ENCODE measurements at places on chromosomes 4 and X.

GRCh38 chr4:139247241-139247640 is 32.8 kb downstream of the MGARP start:
- no peak for DNase-seq

DNA sequence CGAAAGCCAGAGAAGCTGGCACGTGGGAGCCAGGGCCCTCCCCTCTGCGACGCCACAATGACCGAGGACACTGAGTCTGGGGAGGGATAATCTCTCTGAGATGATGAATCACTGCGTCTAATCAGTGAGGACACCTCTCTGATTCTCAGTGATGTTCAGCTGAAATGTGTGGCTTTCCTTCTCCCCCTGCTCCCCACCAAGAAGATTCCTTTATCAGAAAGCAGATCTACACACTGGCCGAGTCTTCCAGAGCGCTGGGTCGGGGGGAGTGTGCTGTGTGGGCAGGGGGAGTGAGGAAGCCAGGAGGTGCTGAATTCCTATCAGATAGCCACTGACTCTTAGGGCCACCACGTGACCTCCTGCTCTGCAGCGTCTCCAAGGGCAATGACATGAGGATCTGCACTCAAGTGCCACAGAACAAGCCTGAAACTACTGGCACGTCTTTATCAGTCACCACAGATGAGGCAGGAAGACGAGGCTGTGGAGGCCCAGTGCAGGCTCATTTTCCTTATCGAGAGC is 89.2 kb downstream of the GATB start:
- DNase-seq, result peak; percentile 71

GRCh38 chr4:76562161-76562560 is 127.1 kb downstream of the SHROOM3 start:
- no peak for DNase-seq

DNA sequence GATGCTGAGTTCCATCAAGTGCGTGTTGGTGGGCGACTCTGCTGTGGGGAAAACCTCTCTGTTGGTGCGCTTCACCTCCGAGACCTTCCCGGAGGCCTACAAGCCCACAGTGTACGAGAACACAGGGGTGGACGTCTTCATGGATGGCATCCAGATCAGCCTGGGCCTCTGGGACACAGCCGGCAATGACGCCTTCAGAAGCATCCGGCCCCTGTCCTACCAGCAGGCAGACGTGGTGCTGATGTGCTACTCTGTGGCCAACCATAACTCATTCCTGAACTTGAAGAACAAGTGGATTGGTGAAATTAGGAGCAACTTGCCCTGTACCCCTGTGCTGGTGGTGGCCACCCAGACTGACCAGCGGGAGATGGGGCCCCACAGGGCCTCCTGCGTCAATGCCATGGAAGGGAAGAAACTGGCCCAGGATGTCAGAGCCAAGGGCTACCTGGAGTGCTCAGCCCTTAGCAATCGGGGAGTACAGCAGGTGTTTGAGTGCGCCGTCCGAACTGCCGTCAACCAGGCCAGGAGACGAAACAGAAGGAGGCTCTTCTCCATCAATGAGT is 46.6 kb downstream of the RHOH start:
- DNase-seq, result no peak

DNA sequence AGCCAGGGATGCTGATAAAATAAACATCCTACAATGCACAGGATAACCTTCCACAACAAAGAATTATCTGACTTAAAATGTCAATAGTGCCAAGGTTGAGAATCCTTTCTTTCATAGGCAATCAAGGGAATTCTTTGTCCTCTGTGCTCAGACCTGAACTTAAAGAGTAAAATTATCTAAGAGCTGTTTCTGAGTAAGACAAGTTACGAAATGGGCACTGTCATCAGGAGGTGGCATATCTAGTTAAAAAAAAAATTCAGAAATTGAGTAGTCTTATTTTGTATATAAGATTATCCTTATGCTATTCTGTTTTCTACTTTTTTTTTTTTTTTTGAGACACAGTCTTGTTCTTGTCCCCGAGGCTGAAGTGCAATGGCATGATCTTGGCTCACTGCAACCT is 3.3 kb upstream of the RAB33B start:
- DNase-seq, result no peak

DNA sequence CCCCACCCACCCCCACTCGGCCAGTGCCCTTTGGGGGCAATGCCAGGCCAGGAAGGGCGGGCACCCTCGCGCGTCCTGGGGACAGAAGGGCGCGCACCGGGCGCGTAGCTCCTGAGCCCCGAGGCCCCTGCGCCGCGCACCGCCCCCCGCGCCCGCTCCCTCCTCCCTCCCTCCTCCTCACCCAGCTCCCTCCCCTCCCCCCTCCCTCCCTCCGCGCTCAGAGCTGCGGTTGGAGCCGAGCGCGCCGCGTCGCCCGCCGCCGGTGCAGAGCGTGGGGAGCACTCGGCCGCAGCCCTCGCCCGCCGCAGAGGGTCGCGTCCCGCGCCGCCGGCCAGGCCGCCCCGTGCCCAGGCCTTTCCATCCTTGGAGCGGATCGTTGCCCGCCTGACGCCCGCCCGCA is at the start of gene ATP2B3:
ATP2B3 (plus strand) TSS at position 220 of the 400 bp plus-strand sequence. CDS start 18,606 bp downstream, outside the sequence.
- DNase-seq, result peak; percentile 30

GRCh38 chr4:1210241-1210841 is 38.0 kb upstream of the SPON2 start:
- no peak for DNase-seq

DNA sequence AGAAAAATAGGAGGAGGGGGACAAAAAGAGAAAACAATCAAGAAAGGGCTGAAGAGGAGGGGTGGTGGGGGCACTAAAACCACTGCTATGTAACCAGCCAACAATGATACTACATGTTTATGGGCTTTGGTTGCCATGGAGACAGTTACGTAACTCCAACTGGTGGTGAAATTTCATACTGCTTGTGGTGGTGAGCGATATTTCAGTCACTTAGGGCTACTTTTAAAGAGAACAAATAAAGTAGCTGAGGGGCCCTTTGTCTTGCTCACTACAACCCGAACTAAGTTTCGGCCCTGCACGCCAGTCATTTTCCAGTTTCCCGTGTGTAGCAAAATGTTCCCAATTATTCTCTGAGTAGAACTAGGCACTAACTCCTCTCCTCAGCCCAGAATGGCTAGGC is 275.2 kb upstream of the EDA2R start:
- peak; percentile 5 for DNase-seq

GRCh38 chr4:182143822-182144625 is 99.2 kb upstream of the TENM3 start:
- peak; percentile 94 for DNase-seq

GRCh38 chr4:46980851-46981250 is 12.5 kb downstream of the GABRA4 start:
- no peak for DNase-seq

- DNase-seq, result no peak
These were observed 28.5 kb upstream of the IQSEC2 start for GRCh38 chrX:53309837-53310236.

DNA sequence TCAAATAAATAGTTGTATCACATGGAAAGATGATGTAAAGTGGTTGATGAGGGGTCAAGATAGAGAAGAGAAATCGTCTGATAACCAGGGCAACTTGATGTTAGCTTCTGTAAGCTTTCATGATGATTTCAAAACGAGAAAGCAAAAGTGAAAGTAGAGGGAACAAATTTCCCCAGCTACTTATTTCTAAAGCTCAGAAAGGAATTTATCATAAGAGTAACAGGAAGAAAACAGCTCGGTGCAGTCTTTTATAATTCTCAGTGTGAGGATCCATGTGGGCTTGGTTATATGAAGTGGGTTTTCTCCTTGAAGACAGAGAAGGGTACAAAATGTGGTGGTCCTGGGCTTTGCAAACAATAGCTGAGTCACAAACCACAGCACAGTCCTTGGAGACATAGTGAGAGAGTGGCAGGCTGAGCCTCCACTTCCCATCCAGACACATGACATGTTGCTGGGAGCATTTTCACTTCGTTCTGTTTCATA is 32.1 kb upstream of the GLRA2 start:
- no peak for DNase-seq

- no peak for DNase-seq
These were observed 49.4 kb upstream of the RELL1 start for GRCh38 chr4:37735578-37735977.

DNA sequence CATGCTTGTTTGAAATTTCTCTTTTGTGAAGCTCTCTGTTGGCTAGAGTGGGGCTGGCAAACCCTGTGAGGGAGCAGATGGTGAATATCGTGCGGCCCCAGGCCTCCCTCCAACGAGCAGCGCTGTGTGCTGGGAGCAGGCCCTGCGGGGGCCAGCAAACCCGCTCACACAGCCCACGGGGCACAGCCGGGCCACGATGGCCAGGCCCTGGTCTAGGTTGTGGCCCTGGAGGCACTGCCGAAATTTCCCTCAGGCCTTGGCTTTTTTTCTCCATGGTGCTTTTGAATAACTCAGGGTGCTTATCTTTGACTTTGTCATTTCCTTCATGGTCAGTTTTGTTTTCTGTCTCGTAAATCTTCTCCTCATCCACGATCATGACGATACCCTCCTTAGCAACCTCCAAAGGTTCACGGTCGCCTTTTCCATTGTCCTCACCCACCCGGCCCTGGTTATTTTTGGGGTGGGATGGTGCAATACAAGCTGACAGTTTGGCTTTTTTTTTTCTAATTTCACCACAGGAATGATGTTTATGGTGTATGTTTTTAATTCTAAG is 20.7 kb downstream of the PCGF3 start:
- no peak for DNase-seq

DNA sequence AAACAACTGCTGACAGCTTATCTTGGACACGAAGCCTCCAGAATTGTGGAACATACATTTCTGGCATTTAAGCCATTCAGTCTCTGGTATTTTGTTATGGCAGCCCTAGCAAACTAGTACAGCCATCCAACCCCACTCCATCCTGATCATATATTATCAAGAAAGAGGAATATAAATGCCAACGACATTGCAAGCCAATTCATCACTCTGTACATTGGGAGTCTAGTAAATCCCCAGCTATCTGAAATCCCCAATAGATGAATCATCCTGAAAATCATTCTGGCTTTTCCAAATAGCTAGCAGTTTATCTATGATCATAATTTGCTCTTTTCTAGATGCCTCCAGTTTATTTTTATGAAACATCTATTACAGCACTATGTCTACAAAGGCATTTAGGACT is 41.1 kb downstream of the FRMD7 start:
- no peak for DNase-seq

DNA sequence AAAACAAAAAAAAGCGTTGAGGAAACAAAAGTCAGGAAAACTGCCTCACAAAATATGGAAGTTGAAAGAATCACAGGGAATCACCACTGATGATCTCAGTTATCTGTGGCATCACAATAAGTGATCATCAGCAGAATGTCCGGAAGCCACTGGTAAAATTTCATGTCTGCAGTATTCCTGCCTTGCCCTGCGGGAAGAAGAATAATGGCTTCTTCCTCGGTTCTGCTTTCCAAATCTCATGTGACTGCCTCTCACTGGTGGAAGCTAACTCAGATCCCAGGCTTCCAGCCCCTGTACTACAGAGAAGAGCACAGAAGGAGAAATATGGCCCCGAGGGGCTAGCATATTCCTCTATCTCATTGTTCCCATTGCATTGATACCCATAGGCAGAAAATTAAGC is 12.7 kb upstream of the ZNF330 start:
- no peak for DNase-seq

DNA sequence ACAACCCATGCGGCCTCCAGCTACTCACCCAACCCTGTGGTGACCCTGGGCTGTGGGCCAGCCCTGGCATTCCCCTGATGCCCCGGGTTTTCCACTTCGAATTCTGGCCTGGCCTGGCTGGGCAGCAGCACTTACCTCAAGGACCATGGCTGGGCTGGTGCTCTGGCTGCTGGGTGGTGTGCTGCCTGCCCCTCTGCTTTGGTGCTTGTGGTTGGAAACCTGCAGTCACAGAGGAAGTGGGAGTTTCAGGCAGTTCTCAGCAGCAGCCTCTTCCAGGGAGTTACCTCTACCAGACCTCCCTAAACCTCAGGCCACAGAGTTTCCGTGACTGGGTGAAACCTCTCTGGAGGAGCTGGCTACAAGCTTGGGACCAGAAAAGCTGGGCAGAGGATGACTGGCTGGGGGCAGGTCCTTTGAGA is at the start of gene CXCR3:
CXCR3 (minus strand) TSS at position 209 of the 419 bp plus-strand sequence; CDS start at position 147, 62 bp downstream.
- DNase-seq, result no peak

DNA sequence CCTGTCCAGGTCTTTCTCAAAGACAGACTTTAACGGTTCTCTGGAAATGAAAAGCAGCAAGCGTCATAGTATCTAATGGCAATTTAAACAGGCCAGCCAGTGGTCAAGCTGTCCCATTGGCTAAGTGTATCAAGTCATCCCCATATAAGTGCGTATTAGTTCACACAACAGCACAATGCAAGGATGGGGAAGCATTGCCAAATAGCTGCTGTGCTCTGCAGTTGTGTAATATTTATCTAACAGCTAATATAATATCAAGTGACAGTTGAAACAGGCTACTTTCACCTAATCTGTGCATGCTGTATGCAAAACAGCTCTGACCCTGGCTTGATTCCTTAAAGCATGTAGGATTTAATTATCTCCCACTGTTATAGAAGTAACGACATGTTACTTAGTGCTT is 134.8 kb upstream of the PPARGC1A start:
- no peak for DNase-seq

GRCh38 chr4:113904877-113905276 is 74.6 kb downstream of the ARSJ start:
- no peak for DNase-seq

DNA sequence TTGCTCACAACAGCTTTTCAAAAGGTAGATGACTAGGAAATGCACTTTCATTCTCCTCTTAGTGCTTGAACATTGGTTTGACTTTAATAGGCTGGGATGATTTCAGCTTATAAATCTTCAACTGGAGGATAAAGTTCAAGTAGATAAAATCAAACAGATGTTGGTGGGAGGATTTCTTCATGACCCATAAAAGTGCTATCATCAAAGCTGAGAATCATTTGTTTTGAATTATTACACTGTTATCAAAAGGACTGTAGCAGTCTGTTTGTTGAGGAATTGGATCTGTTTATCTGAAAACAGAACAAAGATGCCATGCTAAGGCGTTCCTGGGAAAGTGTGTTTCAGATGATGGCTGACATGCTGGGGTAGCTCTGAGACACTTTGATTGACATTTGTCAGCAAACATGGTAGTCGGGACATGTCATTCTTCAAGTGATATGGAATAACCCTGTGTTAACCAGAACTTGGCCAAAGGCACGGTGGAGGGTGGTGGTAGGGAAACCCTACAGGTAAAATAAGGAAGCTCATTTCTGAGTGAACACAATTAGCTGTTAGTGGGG is 304.0 kb upstream of the PITX2 start:
- no peak for DNase-seq

DNA sequence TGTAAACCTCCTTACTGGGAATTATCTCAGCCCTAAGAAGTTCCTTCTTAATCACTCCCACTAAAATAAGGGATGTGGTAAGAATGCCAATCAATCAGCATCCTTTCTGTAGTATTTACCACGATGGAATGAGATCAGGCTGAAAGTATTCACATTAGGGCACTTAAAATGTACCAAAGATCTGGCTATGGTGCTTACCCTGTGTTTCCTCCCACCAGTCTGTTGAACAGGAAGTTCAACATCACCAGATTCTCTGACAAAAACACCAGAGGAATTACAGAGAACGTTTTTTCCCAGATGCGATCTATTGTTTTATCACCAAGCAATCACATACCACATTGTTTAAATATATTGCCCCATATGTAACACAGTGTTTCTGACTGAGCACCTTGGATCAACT is 2.1 kb upstream of the CLCN3 start:
- no peak for DNase-seq

All from eye (tissue), 1 donor.